Spleen (tissue), 13 donors: ENCODE measurements at places on chromosomes 12 and 14.
A peak's percentile ranks its signal among the peaks of the same experiment; 100 is the strongest.

- no peak for DNase-seq
Observed at GRCh38 chr14:39668449-39668848, 236.2 kb upstream of the FBXO33 start.

GRCh38 chr12:103028881-103029639 is 71.6 kb downstream of the ASCL1 start:
- no peak for DNase-seq

GRCh38 chr12:53602176-53602864 is 23.9 kb downstream of the ATF7 start:
- no peak for DNase-seq

- DNase-seq: no peak
Observed at GRCh38 chr14:93749076-93749420, 39.2 kb downstream of the PRIMA1 start.

DNA sequence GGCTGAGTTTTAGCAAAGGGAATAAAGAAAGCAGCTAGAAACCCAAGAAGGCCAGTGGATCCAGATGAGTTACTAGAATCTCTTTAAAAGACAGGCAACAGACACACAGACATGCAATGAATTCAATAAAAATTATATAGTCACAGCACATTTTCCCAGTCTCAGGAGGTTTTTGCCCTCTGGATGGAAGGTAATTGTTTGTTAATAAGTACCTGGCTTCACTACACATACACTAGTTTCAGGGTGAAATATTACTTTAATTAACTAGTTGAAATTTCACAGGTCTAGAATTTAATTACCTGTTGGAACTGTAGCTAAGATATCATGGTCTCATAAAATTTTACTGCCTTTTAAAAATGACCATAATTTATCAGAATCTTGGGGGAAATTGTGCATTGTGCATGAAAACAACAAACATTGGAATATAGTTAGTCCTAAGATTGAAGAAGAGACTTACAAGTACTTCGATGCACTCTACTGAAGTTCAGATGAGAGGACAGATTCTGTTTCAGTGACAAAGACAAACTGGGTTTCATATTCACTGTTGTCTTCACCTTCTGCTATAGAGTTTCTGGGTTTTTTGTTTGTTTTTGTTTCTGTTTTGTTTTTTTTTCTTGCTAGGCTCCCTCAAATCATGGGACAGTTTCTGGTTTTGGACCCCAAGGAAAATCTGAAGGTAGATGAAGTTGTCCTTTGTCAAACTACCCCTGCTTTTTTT is 277.0 kb upstream of the GARIN6 start:
- DNase-seq: no peak

DNA sequence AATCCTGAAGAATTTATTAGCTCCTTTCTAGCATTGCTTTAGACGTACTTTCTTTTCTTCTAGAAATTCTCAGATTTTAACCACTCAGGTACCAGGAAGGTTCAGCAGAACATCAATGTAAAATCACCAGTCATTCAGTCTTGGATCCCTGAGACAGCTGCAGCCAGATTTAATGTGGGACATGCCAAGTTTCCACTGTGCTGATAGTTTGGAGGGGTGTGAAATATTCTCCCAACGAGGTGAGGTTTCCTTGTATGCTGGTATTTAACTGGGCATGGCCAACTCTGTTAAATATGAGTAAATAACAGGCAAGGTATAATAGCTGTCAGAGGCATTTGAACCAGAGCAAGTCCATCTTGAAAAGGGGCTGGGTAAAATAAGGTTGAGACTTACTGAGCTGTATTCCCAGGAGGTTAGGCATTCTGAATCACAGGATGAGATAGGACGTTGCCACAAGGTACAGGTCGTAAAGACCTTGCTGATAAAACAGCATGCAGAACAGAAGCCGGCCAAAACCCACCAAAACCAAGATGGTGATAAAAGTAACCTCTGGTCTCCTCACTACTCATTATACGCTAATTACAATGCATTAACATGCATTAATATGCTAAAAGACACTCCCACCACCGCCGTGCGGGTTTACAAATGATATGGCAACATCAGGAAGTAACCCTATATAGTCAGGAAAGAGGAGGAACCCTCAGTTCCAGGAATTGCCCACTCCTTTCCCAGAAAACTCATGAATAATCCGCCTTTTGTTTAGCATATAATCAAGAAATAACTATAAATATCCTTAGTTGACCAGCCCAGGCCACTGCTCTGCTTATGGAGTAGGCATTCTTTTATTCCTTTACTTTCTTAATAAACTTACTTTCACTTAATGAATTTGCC is 75.2 kb upstream of the RASSF8 start:
- no peak for DNase-seq

DNA sequence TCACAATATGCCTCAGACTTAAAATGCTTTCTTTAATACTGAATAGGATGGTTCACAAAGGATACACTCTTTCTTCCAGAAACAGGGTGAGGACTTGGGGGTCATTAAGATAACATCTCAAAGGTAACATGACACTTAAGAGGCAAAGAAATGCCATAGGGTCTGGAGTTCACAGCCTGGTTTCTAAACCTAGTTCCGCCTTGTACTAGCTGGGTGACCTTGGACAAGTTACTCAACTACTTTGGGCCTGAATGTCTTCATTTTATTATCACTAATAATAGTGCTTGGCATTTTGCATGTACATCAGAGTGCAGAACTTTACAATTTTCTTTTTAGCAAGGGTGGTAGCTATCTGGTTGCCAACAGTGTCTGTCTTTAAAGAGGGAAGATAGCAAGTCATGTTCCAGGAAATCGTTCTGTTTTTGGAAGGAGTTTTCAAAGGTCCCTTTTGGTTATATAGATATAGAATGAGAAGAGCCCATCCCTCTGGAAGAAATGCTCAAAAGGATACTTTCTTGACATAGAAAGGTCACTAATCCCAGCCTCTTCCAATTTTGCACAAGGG is 257.8 kb downstream of the NUAK1 start:
- DNase-seq: no peak

DNA sequence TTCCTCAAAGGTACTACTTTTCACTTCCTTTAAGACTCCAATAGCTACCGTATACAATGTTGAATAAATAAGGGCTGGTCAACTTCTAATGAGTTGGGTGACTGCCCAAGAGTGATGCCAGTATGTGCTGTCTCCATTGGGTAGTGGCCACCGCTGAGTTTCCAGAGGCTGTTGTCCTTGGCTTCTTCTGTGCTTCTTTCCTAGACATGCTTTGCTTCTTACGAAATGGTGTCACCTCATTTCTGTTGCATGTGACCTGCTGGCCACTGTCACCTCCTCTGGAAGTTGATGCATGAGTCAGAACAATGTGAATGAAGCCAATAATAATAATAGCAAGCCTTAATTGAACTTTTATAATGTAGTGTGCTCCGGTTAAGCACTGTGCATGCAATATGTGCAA is 7.5 kb upstream of the NID2 start:
- no peak for DNase-seq

DNA sequence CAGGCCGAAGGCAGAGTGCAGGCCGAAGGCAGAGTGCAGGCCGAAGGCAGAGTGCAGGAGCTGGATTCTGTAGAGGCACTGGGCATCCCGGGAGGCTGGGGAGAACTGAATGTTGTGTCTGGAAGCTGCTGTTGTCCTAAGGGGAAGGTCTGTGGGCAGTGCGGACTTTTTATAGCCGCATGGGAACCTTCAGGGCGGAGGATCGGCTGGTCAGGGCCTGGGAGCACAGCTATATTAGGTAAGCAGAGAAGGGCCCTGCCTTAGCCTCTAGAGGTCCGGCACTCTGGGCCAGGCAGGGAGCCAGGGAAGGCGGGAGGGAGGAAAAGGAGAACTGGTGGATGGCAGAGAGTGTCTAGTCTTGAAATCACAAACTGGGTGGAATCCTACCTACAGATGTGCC is 14.2 kb downstream of the CABP1 start:
- no peak for DNase-seq

- DNase-seq: no peak
Observed at GRCh38 chr12:62711631-62712241, 223.2 kb downstream of the PPM1H start.

DNA sequence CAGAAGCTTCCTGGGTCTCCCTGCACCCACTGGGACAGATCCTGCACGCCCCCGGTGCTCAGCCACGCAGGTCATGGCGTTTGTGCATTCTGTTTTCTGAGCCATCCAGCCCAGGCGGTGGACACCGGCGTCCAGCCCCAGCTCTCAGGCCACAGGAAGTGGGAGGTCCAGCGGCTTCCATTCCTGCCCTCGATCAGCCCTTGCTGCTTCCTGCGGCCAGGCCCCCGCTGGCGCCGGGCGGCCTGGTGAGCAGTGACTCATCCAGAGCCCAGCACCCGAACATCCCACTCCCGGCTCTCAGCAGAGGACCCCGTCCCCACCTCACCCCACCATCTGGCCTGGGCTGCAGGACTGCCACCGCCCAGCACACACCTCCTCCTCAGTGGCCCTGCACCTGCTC is 18.0 kb upstream of the NUDT14 start:
- DNase-seq: no peak

DNA sequence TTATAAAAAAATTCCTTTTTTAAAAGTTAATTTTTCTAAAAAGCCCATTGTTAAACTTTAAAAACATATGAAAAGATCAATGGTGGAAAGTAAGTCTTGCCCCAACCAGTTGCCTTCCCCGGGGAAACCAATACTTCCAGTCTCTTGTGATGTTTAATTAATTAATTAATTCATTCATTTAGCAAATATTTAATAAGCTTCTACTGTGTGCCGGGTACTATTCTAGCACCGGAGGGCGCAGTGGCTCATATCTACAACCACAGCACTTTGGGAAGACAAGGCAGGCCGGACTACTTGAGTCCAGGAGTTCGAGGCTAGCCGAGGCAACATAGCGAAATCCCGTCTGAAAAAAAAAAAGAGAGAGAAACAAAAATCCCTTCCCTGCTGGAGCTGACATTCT is 87.4 kb downstream of the HECTD4 start:
- no peak for DNase-seq

- DNase-seq: peak; percentile 88
Observed at GRCh38 chr12:91877022-91877421, 268.6 kb downstream of the BTG1 start.

DNA sequence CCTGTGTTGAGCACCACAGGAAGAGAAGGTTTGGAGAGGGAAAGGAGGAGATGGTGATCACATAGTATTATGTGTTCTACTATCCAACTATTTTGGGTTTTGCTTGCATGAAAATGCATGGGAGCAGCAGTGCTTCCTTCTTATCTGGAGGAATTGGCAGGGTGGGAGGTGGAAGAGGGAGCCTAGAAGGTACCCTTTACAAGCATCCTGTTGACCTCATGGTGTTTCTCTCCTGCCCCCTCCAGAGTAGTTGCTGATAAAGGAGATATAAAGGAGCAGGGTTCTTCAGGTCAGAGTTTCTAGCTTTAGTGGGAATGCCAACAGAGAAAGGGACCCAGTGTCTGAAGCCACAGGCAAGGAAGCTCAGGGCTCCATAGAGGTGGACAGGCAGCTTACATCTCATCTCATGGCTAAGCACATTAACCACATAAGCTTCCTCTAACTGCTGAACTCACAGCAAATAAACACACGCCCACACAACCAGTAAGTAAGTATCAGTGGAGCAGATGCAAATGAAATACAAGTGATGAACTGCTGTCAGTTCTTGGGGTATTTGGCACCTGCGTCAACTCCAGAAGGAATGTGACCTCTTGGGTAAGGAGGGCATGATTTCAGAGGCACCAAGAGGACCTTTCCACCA is 174.2 kb upstream of the SLC38A2 start:
- DNase-seq: no peak

DNA sequence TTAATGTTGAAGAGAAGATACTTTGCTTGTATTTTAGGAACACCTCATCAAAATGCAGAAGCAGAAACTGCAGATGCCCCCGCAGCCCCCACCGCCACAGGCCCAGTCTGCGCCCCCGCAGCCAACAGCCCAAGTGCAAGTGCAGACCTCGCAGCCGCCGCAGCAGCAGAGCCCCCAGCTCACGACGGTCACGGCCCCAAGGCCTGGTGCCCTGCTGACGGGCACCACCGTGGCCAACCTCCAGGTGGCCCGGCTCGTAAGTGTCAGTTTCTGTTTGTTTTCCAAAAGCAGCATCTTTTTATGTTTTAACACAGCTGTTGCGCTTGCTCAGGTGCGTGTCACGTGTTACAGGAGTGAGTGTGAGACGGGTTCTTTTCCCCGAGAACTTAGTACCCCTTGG is 79.5 kb downstream of the DDX51 start:
- DNase-seq: peak; percentile 80

GRCh38 chr14:98994561-98994960 is 277.4 kb downstream of the BCL11B start:
- no peak for DNase-seq

GRCh38 chr14:48937541-48938195 is 648.5 kb downstream of the RPS29 start:
- DNase-seq: no peak

GRCh38 chr14:63383776-63384367 is 65.1 kb upstream of the GPHB5 start:
- DNase-seq: no peak

GRCh38 chr12:96015672-96016071 is 19.5 kb upstream of the HAL start:
- DNase-seq: no peak

- DNase-seq: no peak
Observed at GRCh38 chr14:31880935-31881334, 196.2 kb upstream of the ARHGAP5 start.

GRCh38 chr12:96258104-96258961 is 64.2 kb downstream of the ELK3 start:
- peak; percentile 52 for DNase-seq
